ENCODE measurements at places on chromosomes 16 and 17.

DNA sequence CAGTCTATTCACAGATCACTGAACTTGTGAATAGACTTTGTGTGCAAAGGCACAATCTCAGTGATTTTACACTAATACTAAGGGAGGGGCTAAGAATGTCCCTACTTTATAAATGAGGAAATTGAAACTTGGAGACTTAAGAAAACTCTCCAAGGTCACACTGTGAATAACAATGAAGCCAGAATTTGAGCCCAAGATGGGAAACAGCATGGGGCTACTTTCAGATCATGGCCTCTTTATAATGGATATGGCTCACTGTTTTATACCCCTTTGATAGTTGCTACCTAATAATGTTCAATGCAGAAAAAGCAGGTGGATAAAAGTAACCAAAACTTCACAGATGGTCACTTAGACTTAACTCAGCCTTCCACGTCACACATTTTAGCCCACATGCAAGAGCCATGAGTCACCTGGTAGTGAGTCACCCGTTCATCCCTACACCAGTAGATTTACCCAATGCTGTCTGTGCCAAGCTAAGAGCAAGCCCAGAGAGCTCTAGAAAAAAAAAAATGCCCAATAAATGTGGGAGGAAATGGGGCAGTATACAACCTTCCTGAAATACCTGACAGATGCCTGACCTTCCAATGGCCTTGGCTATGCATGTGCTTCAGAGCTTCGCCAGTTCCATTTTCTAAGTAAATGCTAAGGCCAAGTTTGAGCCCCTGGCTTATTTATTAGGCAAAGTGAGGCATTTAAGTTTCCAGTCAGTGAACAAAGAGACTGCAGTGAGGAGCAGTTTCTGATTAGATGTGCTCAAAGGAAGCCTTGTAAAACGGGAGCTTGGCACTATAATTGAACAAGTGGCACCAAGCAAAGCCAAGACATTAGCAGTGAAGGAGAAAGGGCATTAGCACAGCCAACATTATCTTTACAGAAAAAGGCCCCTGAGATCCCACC lies 219.7 kb downstream of the TMEM114 start:
- DNase-seq = no peak

DNA sequence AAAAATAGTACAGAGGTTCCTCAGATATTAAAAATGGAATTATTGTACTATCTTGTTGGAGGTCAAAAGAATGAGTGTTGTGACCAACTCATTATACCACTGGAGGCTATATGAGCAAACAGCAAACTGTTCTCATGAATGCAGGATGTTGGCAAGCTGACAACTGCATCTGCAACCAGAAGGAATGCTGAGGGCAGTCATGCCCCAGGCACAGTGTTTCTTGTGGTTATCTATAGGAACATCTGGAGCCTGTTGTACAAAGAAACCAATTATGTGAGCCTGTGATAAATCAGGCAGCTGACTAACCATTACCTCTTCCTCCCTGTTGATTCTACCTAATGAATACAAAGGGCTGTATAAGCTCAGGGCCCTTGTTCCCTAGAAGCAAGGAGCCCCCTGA lies 2057.1 kb downstream of the TP53TG3F start:
- no peak for DNase-seq

DNA sequence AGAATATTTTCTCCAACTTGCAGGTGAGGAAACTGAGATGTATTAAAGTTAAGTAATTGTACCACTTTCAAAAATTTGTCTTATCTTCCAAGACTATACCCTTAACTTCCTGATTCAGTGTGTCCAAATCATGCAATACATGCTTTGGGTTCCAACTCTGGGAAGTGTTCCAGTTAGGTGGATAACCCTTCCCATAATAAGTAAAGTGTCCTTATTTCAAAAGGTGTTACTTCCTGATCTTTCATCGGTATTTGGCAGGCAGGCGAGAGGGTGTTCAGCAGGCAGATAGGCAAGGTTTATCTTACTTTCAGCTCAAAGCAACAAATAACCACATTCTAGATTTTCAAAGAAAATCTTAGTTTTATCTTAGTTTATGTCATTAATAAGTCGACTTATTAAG lies 46.3 kb upstream of the ARHGAP44 start:
- DNase-seq = no peak

- DNase-seq = peak; percentile 17
Observed at GRCh38 chr17:66673668-66674276, 161.1 kb upstream of the CACNG5 start.

DNA sequence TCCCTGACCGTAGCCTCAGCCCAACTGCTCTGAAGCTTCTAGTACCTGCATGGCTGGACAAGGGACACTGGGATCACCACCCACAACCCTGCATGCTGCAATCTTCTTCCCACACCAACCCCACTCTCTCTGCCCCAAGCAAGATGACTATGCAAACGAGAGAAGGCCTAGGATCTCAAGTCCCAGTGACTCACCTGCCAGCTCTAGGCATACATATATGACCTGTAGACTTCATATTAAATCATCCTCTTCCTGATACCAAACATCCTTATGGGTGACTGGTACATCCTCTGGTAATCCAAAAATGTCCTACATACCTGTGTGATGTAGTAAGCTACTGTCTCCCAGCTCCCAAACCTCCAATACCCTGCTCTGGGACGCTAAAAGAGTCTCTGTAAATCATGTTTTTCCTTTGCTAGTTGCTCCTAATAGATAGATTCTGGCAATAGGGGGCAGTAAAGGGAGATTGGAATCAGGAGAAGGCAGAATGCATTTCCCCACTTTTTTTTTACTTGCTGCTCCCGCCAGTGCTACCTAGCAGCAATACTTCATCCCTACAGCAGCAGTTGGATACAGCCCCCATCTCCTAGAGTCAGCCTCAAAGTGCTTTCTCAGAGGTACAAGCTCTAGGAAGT lies 43.4 kb upstream of the SOX9 start:
- DNase-seq = no peak

- DNase-seq = no peak
Observed at GRCh38 chr16:60811051-60811608, 1225.1 kb downstream of the CDH8 start.

DNA sequence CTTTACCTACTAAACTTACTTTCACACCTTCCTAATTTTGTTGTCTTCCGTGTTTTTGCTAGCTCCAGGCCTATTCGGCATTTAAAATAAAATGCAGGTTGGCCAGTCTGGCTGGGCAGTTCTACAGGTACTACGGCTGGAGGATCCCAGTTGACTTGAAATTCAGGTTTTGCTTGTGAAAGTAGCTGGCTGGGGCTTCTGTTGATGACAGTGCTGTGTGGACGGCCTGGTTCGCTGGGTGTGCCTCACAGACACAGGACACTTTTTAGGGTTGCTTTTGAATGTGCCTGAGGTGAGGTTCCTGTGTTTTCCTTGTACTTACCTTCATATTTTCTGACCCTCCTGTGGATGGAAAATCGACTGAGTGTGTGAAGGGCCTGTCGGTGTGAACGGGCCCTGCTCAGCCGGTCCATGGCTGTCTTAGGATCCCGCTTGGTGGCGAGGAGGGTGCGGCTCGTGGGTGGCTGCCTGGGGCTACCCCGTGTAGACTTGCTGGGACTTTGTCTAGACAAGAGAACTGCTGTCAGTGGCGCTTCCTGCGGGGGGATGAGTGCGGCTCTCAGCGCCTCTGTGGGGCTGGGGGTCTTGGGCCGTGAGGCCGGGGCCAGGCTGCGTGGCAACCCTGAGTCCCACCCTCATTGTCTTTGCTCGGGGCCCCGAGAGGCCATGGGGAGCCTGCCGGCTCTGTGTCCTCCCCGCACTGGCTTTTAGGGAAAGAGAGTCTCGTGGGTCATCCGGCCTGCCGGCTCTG lies 18.7 kb upstream of the ZNF750 start:
- no peak for DNase-seq

- DNase-seq = no peak
Observed at GRCh38 chr17:60766778-60767190, 89.1 kb downstream of the BCAS3 start.

DNA sequence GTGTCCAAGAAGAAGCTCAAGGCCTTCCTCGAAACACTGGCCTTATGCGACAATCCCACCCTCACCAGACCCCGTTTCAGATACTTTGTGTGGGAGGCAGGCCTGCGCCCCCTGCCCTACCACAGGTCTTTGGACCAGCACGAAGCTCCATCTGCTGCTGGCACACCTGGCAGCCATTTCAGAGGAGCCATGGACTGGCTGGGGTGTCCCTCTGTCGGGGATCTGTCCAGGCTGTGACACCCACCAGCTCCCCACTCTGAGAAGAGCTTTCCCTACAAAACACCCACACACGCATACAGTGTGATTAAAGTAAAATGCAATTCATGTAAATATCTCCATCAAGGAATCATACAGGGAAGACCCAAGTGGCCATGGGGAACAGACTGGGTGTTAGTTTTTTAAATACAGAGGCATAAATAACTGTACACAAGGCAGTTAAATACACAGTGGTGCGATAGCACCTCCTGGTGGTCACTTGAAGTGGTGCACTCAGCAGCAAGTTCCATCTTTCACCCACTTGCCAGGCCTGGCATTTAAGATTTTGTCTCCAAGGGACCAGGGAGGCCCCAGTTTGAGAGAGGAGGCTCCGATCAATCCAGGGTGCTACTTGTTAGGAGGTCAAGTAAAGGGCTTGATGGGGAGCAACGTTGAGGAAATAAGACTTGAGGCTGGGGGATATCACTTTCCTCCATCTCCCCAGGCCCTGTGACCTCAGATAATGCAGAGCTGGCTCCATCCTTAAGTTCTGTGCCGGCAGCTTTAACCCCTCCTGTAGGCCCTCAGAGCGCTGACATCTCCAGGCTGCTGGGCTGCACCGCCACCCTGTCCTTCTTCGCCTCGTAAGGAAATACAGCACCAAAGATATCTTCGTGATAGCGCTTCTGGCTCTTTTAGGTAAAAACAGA lies 43.6 kb downstream of the NOS2 start:
- DNase-seq = no peak

- no peak for DNase-seq
Observed at GRCh38 chr16:24357511-24357910, 101.4 kb downstream of the CACNG3 start.

DNA sequence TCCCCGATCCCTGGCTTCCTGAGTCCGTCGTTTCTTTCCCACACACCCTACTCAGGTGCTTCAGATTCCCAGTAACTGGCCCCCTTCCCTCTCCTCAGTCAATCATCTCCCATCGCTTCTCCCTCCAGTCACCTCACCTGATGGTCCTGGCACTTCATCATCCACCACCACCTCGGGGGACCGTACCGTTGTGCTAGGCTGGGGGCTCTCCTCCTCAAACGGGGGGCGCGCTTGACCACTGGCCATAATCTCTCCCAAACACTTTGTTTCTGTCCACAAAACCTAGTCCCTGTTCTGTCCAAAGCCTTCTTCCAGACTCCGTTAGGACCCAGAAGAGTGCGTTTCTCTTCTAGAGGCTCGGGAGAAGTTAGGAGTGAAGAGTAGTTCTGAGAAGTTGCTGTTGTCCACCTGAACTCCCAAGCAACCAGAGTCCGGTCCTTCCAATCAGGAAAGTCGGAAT lies at the start of gene SPDYE4:
SPDYE4 (minus strand) TSS at position 410 of the 460 bp plus-strand sequence; CDS start at position 246, 164 bp downstream.
- DNase-seq = no peak

DNA sequence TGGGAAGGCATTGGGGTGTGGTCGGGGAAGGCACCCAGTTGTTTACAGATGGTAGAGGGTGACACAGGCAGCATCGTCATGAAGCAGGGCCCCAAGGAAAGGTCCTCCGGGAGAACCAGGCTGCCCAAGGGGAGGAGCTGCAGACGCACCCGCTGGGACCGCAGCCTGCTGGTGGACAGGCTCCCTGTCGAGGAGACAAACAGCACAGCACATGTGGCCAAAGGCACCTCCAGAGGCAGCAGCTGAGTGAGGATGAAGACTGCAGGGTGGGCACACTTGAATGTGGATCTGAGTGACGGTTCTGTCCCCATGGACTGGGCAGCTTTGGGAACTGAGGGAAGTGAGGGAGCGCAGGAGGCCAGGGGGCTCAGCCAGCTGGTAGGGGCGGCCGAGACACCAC lies 12.4 kb downstream of the CHMP1A start:
- no peak for DNase-seq

- no peak for DNase-seq
Observed at GRCh38 chr16:79909571-79909970, 309.0 kb upstream of the MAF start.

DNA sequence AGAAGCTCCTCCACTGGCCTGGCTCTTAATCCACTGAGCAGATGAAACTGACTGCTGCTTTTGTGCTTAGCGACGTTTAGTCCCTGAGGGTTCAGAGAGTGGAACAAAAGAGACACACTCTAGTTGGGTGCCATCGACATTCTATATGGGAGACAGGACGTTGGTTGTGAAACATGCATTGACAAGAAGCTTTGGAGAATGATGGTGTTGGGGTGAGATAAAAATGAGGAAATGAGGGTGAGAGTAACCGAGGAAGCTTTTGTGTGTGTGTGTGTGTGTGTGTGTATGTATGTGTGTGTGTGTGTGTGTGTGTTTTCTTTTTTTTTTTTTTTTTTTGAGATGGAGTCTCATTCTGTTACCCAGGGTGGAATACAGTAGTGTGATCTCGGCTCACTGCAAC lies 89.5 kb downstream of the ABCC1 start:
- no peak for DNase-seq

GRCh38 chr17:4417129-4417667 lies 16.5 kb upstream of the SPNS3 start:
- DNase-seq = no peak

DNA sequence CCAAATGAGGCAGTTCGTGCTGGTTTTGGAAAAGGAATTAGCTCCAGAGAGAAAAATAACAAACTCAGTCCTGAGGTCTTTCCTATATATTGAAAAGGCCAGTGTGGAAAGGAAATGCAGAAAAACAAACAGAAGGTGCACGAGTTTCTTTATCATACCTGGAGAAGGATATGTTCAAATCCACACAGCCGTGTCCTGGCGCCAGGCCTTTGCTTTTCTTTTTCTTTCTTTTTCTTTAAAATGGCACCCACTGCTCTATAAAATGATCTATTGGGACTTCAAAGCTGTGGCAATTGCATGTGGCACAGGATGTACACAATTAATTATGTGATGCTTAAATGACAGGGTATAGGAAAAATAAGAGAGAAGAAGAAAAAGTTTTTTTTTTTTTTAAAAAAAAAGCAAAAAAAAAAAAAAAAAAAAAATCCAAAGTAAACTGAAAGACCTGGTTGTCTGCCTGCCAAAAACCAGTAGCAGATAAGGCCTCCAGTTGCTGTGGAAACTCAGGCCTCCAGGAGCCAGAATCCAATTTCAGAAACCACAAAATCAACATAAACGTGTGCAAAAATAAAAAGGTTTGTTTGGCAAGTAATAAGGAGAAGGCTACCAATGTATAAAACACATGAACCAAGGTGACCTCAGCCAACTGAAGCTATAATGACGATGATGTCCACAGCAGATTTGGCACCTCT lies 957.6 kb upstream of the SOX9 start:
- no peak for DNase-seq

GRCh38 chr16:1474796-1475551 lies at the start of gene CLCN7:
TSS of gene CLCN7 (minus strand) at chr16:1475028. CDS start at chr16:1474974, 54 bp downstream.
- peak; percentile 25 for DNase-seq
